ENCODE measurements at places on chromosomes 12 and 14.

GRCh38 chr12:24919346-24920001 lies 29.4 kb downstream of the BCAT1 start:
- no peak for DNase-seq

DNA sequence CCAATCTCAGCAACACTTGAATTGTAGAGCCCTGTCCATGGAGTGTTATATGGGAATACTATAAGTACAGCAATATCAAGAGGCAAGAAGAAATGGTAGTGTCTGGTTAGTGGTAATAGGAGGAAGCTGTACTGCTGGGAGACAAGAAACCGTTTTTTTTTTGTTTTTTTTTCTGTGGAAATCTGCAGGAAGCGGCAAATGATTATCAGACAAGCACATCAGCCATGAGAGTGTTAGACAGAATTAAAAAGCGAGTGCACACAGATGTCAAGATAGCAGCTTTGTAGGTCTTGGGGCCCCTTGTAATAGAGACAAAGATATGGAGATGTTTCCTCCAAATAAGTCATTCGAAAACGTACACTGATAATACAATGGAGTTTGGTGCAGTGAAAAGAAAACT lies 6.7 kb downstream of the TESPA1 start:
- DNase-seq, result no peak

GRCh38 chr12:59699421-59700152 lies 103.8 kb downstream of the SLC16A7 start:
- DNase-seq, result no peak

GRCh38 chr12:58233886-58234285 lies 292.5 kb downstream of the ATP23 start:
- DNase-seq, result no peak

DNA sequence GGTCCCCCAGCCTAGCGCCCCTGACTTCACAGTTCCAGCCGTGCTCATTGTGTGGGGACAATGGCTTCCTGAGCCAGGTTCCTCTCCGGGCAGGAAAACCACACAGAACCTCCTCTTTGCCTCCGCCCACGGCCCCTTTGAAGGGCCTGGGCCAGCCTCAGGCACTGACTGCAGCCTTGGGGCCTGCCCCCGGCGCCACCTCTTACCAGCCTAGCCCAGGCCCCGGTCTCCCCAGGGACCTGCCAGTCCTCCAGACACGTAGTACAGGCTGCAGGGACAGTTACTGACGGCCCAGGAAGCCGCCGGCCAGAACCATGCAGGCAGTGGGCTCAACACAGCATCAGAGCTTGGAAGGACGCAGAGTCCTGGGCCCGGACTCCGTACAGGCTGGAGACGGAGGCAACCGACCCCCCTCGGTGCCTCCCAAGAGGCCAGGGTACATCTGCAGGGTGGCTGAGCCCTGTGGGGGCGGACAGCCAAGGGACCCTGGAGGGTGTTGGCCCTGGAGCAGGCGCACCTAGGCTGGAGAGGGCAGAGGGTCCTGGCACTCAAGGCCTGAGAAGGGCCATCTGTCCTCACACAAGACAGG lies 20.9 kb upstream of the NUDT14 start:
- no peak for DNase-seq

DNA sequence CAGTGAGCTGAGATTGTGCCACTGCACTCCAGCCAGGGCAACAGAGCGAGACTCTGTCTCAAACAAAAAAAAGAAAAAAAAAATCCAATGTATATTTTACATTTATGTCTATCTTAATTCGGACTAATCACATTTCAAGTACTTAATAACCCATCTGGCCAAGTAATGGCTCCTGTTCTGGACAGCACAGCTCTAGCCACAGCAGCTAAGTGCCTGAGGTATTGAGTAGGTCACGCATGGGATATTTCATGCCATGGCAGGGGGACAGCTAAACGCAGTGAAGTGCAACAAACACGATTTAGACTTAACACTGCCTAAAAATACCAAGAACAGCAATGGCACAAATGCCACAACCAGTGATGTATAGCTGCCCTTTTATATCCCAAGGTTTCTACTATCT lies 8.0 kb downstream of the BAZ1A start:
- no peak for DNase-seq

- DNase-seq, result no peak
Measured at GRCh38 chr12:19201661-19202060, 72.1 kb downstream of the PLEKHA5 start.

DNA sequence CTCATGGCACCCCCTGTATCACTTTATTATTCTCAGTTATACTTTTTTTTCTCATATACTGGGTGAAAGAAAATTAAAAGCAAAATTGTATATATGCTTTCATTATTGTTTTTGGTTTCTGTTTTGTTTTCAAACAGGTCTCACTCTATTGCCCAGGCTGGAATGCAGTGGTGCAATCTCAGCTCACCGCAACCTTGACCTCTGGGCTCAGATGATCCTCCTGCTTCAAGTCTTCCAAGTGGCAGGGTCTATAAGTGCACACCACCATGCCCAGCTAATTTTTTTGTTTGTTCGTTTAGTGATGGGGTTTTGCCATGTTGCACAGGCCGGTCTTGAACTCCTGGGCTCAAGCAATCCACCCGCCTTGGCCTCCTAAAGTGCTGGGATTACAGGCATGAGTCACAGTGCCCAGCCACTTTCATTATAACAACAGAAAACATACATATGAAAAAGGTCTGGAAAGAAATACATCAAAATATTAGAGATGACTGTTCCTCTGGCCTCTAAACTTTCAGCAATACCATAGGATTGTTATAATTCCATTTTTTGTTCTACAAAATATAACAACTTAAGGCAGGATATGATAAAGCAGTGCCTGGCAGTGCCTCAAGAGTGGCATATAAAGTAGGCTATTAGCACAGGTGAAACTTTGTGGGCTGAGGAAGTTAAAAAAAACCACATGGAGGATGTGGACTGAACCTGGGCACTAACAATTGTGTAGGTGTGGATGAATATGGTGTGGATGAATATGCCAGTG lies 5.8 kb upstream of the NTN4 start:
- no peak for DNase-seq

GRCh38 chr14:98234208-98234607 lies 1037.8 kb downstream of the BCL11B start:
- DNase-seq, result no peak
